Left ventricle myocardium inferior (tissue), 1 donor: ENCODE measurements at places on chromosomes 4 and X.

GRCh38 chr4:105351861-105352260, 122.0 kb downstream of the PPA2 start:
- H3K27me3 ChIP-seq, result no peaks in the 10 kb centered on the region
- peaks cover 7% of the 10 kb centered on the region for H3K4me1 ChIP-seq
- H3K27ac ChIP-seq, result no peak overlapping the region
- H3K36me3 ChIP-seq, result no peaks in the 10 kb centered on the region
- no peak for DNase-seq

DNA sequence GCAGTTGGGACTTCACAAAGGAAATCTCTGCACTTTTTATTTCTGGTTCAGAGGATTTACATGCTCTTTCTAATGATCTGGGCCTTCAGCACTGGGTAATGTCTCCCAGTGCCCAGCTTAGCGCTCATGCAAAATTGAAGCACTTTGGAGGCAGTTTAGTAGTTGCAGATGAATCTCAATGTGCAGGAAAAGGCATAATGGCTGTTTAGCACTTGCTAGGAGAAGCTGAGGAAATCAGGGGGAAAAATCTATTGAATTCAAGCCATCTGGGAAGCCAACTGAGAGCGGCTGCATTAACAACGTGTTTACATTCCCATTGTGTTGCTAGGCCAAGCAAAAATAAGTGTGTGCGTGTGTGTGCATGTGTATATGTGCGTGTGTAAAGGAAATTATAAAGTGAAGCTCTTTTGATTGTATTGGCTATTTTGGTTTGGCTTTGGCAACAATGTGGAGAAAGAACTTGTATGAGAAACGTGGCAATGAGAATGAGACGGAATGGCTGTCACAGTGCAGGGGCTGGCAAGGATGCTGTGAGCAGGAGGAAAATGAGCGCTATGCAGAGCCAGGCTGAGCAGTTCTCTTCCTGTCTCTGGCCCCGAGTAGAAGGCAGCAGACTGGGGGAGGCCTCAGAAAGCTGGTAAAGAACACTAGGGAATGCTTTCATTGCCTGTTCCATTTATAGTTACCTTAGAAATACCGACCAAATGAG, 231.5 kb downstream of the UNC5C start:
- no peaks in the 10 kb centered on the region for H3K36me3 ChIP-seq
- no peak for DNase-seq
- H3K4me1 ChIP-seq, result peaks cover 29% of the 10 kb centered on the region
- H3K4me3 ChIP-seq, result no peak overlapping the region

DNA sequence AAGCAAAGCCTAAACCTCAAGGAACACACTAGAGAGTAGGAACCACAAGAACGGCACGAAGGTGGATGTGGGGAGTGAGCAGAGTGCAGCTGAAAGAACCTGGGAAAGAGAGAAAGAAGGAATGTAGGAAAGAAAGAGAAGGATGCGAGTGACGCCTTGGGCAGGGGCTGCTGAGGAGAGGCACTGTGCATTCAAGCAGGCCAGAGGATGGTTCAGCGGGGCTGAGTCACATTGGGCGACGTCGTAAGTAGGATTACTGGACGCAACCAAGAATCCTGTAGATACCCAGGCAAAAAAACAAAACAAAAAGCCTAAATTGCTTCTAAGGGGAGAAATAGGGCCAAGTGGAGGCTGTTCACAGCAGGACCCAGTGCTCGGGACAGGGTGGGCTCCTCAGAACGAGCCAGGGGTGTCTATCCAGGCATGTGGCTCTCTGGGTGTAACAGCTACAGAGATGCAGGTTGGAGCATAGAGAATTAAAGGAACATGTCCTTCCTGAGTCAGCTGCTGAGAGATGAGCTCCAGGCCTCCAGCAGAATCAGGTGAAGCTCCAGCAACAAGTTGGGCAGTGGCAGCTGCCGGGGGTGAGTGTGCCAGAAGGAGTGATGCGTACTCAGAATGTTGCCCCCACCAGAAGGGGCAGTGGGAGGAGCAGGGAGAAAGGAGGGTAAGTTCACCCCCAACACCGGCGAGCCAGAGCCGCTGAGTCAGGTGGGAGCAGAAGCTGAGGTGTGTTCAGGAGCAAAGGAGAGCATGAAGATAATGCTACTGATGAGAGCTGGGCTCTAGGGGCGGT, 38.6 kb downstream of the NELFA start:
- no peak for DNase-seq
- H3K27me3 ChIP-seq, result no peaks in the 10 kb centered on the region
- H3K4me3 ChIP-seq, result no peak overlapping the region
- no peak overlapping the region for H3K27ac ChIP-seq

GRCh38 chrX:68929332-68930150, 100.7 kb downstream of the EFNB1 start:
- DNase-seq, result peak; percentile 19
- peak overlapping the region; percentile 81 for H3K27ac ChIP-seq
- no peaks in the 10 kb centered on the region for H3K27me3 ChIP-seq
- H3K4me3 ChIP-seq, result no peak overlapping the region

- no peak for DNase-seq
- peaks cover 39% of the 10 kb centered on the region for H3K4me1 ChIP-seq
- H3K36me3 ChIP-seq, result peaks cover 5% of the 10 kb centered on the region
- peak overlapping the region; percentile 71 for H3K4me3 ChIP-seq
- no peaks in the 10 kb centered on the region for H3K27me3 ChIP-seq
- H3K27ac ChIP-seq, result peak overlapping the region; percentile 92
These were observed 2.0 kb downstream of the ANXA3 start for GRCh38 chr4:78553529-78554060.

DNA sequence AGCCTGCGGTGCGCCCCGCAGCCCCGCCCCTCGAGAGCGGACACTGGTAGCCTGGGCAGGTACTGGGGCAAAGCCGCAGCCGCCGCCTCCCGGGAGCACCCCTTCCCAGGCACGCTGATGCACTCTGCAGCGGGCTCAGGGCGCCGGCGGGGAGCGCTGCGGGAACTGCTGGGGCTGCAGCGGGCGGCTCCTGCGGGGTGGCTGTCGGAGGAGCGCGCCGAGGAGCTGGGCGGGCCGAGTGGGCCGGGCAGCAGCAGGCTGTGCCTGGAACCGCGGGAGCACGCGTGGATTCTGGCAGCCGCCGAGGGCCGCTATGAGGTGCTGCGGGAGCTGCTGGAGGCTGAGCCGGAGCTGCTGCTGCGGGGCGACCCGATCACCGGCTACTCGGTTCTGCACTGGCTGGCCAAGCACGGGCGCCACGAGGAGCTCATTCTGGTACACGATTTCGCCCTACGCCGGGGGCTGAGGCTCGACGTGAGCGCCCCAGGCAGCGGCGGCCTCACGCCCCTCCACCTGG, 401 bp downstream of the SOWAHD start:
- no peaks in the 10 kb centered on the region for H3K36me3 ChIP-seq
- DNase-seq, result peak; percentile 13
- no peak overlapping the region for H3K27ac ChIP-seq
- H3K27me3 ChIP-seq, result peaks cover 13% of the 10 kb centered on the region
- peak overlapping the region; percentile 65 for H3K4me3 ChIP-seq

- H3K27ac ChIP-seq, result peak overlapping the region; percentile 43
- DNase-seq, result no peak
- H3K4me1 ChIP-seq, result peaks cover 14% of the 10 kb centered on the region
- H3K27me3 ChIP-seq, result no peaks in the 10 kb centered on the region
- no peaks in the 10 kb centered on the region for H3K36me3 ChIP-seq
- peak overlapping the region; percentile 48 for H3K4me3 ChIP-seq
These were observed 109.9 kb upstream of the SORBS2 start for GRCh38 chr4:185921583-185922555.

DNA sequence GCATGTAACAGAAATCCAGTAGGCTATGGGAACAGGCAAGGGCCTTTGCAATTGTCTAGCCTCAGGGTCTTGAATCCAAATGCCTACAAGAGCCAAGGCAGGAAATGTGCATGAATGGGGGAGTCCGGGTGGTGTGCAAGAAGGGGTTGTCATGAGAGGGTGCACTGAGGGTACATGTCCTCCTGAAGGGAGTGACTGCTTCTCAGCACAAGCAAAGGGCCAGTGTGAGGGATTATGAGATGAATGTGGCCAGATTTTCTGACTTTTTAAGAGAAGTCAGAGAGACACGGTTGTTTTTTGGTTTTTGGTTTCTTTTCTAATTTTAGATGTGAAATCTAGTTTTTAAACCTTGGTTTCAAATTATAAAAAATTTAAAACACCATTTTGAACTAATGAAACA, 76.5 kb upstream of the LSM6 start:
- no peaks in the 10 kb centered on the region for H3K4me1 ChIP-seq
- H3K27ac ChIP-seq, result no peak overlapping the region
- no peaks in the 10 kb centered on the region for H3K36me3 ChIP-seq

- DNase-seq, result no peak
- no peaks in the 10 kb centered on the region for H3K36me3 ChIP-seq
- peaks cover 14% of the 10 kb centered on the region for H3K4me1 ChIP-seq
- no peak overlapping the region for H3K27ac ChIP-seq
These were observed 169.5 kb upstream of the SCML1 start for GRCh38 chrX:17567821-17568220.

- H3K36me3 ChIP-seq, result no peaks in the 10 kb centered on the region
- H3K4me1 ChIP-seq, result no peaks in the 10 kb centered on the region
- no peak for DNase-seq
- no peak overlapping the region for H3K27ac ChIP-seq
- no peaks in the 10 kb centered on the region for H3K27me3 ChIP-seq
- H3K4me3 ChIP-seq, result no peak overlapping the region
These were observed 790.0 kb downstream of the PCDH18 start for GRCh38 chr4:136742333-136742732.

- H3K4me1 ChIP-seq, result no peaks in the 10 kb centered on the region
- no peaks in the 10 kb centered on the region for H3K36me3 ChIP-seq
- no peaks in the 10 kb centered on the region for H3K27me3 ChIP-seq
- H3K4me3 ChIP-seq, result no peak overlapping the region
These were observed 162.5 kb downstream of the BANK1 start for GRCh38 chr4:101952985-101953384.

DNA sequence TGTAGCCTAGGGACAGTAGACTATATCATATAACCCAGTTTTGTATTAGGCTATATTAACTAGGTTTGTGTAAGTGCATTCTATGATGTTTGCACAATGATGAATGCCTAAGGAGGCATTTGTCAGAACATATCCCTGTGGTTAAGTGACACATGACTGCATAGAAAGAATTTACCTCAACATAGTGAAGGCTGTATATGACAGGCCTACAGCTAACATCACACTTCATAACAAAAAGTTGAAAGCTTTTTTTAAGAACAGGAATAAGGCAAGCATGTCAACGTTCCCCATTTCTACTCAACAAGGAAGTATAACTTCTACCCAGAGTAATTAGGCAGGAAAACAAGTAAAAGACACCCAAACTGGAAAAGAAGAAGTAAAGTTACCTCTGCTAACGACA, 165.9 kb upstream of the NDST4 start:
- no peak overlapping the region for H3K4me3 ChIP-seq
- H3K4me1 ChIP-seq, result no peaks in the 10 kb centered on the region
- no peak for DNase-seq
- no peak overlapping the region for H3K27ac ChIP-seq

DNA sequence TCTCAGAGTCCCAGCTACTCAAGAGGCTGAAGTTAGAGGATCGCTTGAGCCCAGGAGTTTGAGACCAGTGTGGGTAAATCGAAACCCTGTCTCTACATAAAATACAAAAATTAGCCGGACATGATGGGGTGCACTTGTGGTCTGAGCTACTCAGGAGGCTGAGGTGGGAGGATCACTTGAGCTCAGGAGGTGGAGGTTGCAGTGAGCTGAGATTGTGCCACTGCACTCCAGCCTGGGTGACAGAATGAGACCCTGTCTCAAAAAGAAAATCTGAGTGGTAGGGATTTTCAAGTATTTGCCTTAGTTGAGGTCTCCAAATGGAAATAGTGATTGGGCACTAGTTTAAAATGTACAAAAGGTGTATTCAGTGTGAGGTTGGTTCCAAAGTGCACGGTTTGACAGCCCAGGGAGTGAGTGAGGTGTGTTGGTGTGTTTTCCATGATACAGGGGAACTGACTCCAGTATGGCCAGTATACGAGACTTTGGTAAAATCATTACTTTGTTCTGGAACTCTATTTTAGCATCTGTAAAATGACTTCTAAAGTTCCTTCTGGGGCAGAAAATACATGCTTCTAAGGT, 13.8 kb downstream of the ADD1 start:
- peaks cover 14% of the 10 kb centered on the region for H3K36me3 ChIP-seq
- peaks cover 100% of the 10 kb centered on the region for H3K4me1 ChIP-seq
- H3K27me3 ChIP-seq, result no peaks in the 10 kb centered on the region
- DNase-seq, result no peak
- H3K4me3 ChIP-seq, result no peak overlapping the region
- peak overlapping the region; percentile 76 for H3K27ac ChIP-seq
